ENCODE measurements at places on chromosomes 1 and 21.

DNA sequence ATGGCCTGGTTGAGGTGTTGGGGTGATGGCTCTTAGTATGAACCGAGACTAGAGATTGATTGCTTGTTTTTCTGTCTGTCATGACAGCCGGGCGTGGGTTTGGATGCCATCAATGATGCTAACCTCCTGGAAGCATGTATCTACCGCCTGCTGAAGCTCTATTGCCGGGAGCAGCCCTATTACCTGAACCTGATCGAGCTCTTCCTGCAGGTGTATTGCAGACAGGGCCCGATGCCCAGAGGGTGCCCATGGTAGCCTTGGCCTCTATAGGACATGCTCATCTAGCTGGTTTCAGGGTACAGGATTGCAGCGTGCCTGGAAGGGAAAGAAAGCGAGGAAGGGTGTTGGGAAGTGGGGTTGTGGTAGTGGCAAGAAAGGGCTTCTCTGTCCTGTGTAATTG lies 2.6 kb upstream of the RUSC1 start:
- DNase-seq = no peak

DNA sequence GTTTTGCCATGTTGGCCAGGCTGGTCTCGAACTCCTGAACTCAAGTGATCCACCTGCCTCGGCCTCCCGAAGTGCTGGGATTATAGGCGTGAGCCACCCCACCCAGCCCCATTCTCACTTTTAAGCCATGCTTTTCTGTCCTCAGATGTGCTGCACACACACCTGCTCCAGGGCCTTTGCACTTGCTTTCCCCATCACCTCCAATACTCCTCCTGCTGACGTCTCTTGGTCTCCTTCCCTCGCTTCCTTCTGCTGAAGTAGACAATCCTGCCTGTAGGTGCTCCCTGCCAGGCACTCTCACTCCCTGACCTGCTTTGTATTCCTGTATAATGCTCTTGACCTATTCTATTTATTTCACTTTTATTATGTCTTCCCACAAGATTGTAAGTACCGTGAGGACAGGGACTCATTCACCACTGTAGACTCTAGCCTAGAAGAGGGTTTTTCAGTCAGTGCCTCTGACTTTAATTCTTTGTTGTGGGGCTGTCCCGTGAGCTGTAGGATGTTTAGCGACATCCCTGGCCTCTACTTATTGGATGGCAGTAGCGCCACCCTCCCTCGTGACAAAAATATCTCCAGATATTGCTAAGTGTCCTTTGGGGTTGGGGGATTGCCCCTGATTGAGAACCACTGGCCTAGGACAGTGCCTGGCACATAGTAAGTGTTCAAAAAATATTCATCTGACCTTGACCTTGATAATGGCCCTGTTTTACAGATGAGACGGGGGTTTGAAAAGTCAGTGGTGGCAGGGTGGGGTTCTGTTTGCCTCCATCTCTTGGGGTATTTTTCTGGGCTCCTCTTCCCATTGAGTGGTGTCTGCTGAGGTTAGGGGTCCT lies 4.6 kb downstream of the TNFRSF1B start:
- DNase-seq = no peak

DNA sequence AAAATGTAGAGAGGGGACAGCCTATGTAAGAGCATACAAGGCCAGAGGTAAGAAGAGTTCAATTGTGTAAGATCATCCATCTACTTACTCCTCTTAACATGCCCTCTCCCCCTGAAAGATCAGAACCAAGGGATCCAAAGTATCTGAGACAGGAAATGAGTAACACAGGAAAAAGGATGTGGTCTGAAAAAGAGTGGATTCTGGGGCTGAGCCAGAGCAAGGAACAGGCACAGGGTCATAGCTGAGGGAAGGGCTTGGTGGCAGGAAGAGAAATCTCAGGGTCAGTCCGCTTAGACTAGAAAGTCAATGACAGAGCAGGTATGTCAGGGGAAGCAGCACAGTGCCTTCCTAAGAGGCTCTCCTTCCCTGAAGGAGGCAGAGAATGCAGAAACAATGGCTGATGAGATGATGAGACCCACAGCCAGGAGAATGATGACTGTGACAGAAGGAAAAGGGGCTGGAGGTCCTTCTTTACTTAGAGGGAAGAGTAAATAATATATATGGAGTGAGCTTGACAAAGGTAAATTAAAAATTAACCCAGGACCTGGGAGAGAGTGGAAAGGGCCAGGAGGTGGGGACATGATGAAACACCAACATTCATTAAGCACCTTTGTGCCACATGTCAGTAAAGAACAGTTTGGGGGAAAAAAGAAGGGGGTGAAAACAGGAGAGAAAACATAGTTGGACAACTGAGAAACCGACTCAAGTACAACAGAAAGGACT lies 26.2 kb upstream of the A3GALT2 start:
- peak; percentile 98 for DNase-seq

GRCh38 chr1:51768971-51769588 lies 109.4 kb downstream of the NRDC start:
- DNase-seq = peak; percentile 61

DNA sequence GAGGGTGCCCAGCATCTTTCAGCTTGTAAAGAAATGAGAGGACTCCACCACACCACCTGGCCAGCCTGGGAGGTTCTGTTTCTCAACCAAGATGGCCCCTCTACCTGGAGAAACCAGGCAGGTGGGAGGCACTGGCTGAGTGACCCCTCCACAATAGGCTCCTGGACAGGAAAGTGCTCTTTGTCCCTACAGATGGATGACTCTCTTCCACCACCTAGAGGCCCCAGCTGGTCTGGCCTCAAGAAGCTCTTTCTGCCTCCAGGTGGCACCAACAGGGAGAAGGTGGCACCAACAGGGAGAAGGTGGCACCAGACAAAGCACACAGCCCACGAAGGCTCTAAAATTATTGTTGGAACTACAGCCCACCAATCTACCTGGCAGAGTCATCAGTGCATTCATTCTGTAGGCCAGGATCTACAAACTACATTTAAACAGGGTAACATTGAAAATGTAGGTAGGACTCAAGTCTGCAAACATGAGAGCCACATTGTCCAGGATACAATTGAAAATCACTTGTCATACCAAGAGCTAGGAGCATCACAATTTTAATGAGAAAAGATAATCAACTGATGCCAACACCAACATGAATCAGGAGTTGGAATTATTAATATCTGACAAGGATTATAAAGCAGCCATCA lies 14.4 kb downstream of the TMPRSS3 start:
- DNase-seq = peak; percentile 8

- DNase-seq = no peak
Measured at GRCh38 chr1:19003371-19004290, 47.2 kb upstream of the IFFO2 start.

- DNase-seq = no peak
Measured at GRCh38 chr1:221855156-221855555, 113.3 kb upstream of the DUSP10 start.

DNA sequence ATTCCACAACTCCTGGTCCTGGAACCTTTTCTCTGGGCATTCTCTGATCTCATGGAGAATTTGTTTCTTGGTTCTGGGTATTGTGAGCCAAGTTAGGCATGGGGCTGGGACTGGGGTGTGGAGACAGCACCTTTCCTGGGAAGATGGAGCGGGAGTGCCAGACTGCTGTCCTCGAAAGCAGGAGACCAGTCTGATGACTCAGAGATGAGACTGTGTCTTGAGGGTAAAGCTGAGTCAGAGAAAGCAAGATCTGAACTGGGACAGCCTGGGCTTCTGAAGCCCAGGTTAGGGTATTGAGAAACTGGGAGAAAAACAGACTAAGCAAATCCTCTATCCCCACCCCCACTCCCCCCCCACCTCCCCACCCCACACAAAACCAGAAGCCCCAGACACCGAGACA lies 2.2 kb upstream of the KANK4 start:
- DNase-seq = peak; percentile 82

Data from EL (cell line).